ENCODE measurements at places on chromosomes 1 and 21.

DNA sequence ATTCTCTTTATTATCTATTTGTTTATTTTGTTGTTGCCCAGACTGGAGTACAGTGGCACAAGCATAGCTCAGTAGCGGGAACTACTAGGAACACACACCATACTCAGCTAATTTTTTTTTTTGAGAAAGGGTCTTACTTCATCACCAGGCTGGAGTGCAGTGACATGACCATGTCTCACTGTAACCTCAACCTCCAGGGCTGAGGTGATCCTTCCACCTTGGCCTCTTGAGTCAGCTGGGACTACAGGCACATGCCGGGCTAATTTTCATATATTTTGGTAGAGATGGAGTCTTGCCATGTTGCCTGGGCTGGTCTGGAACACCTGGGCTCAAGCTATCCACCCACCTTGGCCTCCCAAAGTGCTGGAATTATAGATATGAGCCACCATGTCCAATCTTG lies 5.3 kb upstream of the TXNIP start:
- DNase-seq = no peak

GRCh38 chr1:109627692-109628399 lies 8.2 kb downstream of the AMPD2 start:
- DNase-seq = no peak

DNA sequence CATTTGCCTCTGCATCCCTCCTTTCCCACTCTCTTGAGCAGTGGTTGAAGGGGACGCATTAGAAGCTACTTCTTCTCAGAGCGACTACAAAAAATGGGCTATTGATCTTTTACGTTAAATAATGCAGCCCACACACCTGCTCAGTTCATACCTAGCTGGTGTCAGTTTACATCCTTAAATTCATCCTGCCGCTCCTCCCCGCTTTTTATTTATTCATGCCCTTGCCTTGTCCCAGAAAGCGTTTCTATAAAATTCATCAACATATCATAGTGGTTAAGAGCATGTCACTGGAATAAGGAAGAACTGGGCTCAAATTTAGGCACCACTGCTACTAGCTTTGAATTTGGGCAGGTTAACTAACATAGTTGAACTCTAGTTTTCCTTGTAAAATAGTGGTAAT lies 66.0 kb upstream of the TINAGL1 start:
- no peak for DNase-seq

GRCh38 chr1:245645406-245645805 lies 490.6 kb downstream of the KIF26B start:
- DNase-seq = no peak
